ENCODE measurements at places on chromosomes 4 and X.

- no peak for DNase-seq
These were observed 12.1 kb downstream of the FRG2 start for GRCh38 chr4:190014771-190015537.

- DNase-seq = no peak
These were observed 4.3 kb downstream of the TMPRSS11E start for GRCh38 chr4:68451246-68452211.

DNA sequence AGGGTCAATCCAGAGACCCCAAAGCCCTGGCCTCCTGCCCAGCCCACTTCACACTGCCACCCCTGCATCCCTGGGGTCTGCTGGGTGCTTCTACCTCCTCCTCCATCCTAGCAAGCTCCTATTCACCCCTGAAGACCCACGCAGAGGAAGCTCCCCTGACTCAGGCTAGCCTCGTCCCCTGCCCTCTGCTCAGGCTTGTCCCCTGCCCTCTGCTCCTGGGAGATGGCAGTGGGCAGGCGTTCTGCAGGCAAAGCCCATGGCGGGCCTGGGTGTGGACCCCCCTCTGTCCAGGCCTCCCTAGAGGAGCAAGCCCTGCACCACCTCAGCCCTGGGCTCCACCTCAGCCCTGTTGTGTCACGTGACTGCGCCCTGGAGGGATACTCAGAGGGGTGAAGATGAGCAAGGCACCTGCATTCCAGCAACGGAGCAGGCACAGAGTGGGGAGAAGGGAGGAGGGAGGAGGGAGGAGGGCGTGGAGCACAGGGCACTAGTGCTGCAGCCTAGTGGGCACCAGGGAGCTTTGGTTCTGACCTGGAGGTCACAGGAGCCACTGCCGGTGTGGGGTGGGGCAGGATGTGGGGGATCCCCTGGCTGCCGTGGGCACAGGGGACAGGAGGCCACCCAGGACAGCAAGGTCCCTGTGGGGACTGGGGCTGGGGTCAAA, 27.6 kb upstream of the FGFR3 start:
- no peak for DNase-seq

- DNase-seq = no peak
These were observed 58.7 kb upstream of the CLDN24 start for GRCh38 chr4:183380901-183381300.

- no peak for DNase-seq
These were observed 4.8 kb upstream of the PF4V1 start for GRCh38 chr4:73848183-73848777.

Measured in NCI-H69 (cell line).